ENCODE measurements at places on chromosomes 11 and 22. TPM values are rescaled to one million over a fixed set of nuclear protein-coding genes. Genes with fewer than 3 reads are reported as not detected.
A peak's percentile ranks its signal among the peaks of the same experiment; 100 is the strongest.

Gene FREY1
- total RNA-seq, result not detected

Gene MUC5AC
- total RNA-seq, result not detected

Gene FDXACB1
- total RNA-seq, result 2.3 TPM

GRCh38 chr11:35208795-35209194 lies 69.8 kb downstream of the CD44 start:
- no peak for DNase-seq

GRCh38 chr11:34972366-34972765 lies 55.9 kb downstream of the PDHX start:
- DNase-seq, result no peak

GRCh38 chr11:65362320-65362931 lies 7.9 kb downstream of the TIGD3 start:
- no peak for DNase-seq

GRCh38 chr11:124602193-124602592 lies 9.0 kb upstream of the PANX3 start:
- DNase-seq, result no peak

DNA sequence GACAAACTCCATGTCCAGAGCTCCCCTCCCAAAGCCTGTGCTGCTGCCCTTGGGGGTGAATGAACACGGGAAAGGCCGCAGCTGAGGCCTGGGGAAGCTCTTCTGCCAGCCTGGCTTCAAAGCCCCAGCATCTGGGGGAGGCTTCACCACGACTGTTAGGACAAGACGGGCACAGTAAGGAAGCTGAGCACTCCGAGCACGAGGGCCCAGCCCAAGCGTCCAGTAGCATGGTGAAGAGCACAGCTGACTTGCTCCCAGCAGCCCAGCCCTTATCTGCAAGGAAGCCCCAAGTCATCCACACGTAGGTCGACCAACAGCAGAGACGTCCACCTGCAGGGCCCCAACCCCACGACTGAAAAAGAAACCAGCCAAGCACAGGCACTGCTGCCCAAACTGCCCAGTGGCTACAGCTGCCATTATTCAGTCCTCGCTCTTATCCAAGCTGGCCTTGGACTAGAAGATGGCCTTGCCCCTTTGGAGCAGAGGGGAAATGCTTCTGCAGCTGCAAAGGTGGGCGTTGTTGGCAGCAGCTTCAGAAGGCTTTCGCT lies 62.5 kb downstream of the SHANK2 start:
- no peak for DNase-seq

- DNase-seq, result no peak
These were observed 15.8 kb downstream of the P2RY2 start for GRCh38 chr11:73233692-73234470.

DNA sequence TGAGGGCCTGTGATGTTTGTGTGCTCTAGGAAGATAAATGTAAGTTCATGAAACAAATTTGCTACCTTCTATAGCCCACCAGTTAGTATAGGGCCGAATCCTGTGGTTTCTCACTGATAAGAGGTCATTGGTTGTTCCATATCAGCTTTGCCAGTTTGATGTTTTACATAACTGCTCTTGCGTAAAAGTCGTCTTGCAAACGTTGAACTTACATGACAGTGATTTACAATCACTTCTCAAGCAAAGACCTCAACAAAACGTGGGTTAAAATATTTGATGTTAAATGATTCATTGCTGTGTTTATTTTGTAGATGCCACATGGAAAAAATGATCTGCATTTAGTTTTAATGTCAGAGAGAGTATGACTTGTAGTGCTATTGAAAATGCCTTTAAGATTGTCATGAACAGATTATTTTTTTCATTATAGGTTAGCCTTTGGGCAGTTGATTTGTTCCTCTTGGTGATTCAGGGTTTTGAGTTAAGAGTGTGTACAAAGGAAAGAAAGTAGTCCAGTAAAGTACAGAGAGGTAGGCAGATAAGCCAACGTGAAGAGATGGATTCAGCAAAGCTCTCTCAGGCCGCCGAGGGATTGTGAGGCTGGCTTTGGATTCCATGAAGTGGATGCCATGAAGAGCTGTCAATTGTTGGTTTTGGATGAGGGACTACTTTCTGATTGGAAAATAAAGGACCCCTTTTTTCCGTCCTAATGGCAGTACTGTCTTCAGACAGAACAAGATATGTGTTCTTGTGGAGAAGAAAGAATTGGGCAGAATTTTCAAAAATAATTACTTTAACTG lies 2.6 kb downstream of the EWSR1 start:
- DNase-seq, result no peak

DNA sequence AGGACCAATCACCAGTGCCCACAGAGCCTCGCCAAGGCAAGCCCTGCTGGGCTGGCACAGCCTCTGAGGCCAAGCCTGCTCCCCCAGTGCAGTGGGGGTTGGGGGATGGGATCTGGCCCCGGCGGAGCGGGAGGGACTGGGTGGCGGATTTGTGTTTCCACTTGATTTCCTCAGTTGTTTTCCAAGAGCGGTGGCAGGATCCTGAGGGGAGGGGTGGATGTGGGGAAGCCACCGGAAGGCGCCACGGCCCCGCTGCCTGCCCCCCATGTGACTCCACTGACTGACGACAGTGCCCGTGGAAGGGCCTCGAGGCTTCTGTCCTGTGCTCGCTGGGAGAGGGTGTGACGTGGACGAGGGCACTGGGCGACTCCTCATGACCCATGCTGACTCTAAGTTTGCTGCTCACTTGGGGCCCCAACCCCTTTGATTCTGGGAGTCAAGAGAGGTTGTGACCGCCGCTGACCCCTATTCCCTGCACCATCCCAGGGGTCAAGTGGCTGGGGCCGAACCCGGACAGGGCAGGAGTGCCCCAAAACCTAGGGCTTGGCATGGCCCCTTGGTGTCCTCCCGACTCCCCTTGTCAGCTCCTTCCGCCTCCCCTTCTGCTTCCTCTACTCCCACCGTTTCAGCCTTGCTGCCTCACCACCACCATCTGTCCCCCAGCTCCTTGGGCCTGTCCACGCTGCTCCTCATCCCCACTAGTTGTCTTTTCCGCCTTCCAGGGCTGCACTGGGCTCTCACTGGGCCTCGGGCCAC lies 23.5 kb upstream of the PICK1 start:
- no peak for DNase-seq

DNA sequence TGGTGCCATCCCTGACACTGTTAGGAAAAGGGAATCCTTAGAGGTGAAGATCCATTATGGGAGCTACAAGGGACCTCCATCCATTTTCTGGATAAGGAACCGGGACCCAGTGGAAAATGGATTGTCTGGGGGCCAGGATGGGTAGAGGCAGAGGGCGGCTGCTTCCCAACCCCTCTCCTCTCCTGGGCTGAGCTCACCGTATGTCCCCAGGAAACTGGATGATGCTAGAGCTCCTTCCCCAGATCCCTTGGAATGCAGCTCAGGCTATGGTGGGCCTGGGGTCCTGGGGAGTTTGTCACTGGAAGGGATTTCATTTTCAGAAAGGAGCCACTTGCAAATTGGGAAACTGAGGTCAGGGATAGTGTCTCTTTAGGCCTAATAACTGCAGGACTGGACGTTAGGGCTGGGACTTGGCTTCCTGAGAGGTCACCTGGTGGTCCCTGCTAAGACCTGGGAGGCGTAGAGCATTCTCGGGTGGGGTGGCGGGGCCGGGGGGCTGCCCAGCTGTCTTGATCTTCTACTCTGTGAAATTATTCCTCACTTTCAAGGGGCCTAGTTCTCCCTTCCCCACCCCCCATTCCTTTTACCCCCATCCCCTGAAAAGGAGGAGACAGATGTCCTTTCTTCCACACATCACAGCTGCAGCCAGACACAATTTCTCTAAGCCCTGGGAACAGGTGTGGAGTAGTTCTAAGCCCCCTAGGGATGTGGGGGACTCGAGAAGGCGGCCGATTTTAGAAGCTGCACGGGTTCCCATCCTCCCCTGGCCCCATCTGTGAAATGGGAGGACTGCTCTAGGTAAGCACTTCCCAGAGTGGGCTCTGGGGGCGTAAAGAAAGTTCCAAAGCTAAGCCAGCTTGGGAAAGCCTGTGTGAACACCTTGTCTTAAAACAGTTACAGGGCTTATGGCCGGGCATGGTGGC lies 99.8 kb downstream of the PKNOX2 start:
- DNase-seq, result no peak

DNA sequence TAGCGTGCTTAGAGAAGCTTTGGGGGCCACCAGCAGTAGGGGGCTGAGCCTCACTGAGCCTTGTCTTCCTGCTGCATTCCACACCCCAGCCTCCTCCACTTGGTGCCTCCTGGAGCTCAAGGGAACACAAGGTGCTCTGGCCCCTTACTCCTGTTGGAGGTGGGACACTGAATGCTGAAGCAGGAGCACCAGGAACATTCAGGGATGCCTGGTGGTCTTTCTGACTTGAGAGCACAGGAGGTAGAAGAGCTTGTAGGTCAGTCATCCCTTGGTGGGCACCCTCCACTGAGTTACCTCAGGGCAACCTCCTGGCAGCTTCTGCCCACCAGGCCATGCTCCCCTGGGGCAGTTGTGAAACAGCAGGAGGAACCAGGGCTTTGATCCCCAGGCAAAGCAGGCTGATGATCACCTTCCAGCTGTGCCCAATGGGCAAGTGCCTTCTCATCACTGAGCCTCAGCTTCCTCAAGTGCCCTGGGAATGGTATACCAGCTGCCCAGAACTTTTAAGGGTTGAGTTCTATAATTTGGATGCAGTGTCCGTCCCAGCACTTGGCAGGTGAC lies 50.1 kb downstream of the CABIN1 start:
- no peak for DNase-seq

GRCh38 chr11:70915158-70915985 lies 337.0 kb downstream of the SHANK2 start:
- DNase-seq, result no peak

DNA sequence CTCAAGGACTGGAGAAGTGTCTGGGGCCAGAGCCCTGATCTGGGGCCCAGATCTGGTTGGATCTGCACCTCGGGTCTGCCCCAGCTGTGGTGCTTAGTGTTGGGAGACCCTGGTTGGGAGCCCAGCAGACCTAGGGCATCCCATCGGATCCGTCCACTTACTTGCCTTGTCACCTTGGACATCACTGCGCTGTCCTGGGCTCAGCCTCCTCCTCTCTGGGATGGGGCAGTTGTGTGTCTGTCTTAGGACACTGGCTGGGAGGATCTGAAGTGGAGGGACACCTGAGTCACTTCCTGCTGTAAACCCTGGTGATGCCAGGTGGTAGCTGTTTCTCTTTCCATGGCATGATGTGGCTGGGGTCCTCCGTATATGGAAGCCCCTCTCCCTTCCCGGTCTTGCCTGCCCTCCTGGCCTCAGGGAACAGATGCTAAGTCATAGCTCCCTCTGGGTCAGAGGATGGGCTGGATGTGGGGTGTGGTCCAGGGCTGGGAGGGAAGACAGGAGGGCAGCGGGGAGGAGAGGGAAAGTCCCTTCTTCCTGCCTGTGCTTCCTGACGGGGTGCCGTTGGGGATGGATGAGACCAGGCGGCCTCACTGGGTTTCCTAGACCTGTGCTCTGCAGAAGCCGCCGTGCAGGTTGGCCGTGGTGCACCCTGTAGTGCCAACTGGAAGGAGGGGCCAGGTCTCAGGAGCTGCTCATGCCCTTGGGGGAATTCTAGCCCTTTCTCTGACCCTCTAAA lies 12.1 kb upstream of the OMP start:
- DNase-seq, result no peak

- DNase-seq, result peak; percentile 88
These were observed at the start of gene SUN2 for GRCh38 chr22:38755911-38756532. TSS of gene SUN2 (minus strand) at chr22:38755998. CDS start at chr22:38752628, 3,370 bp downstream.

GRCh38 chr22:39090426-39091064 lies 6.5 kb upstream of the APOBEC3H start:
- DNase-seq, result no peak

GRCh38 chr11:33742249-33742851 lies 6.1 kb upstream of the CD59 start:
- DNase-seq, result no peak

- no peak for DNase-seq
These were observed 6.5 kb upstream of the GALR3 start for GRCh38 chr22:37816543-37817180.

DNA sequence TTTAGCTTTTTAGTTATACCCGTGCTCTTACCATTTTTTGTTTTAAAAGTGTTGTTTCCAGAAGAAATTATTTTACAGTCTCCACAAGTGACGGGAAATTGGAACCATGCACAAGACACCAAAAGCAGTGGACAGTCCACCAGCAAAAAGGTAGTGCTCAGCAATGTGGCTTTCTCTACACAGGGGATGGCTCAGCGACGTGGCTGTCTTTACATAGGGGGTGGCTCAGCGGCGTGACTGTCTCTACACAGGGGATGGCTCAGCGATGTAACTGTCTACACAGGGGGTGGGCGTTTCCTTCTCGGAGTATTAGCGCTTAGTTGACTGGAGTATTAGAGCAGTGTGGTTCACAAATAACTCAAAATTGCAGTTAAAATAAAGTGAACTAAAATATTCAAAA lies 36.0 kb upstream of the PANX2 start:
- no peak for DNase-seq

DNA sequence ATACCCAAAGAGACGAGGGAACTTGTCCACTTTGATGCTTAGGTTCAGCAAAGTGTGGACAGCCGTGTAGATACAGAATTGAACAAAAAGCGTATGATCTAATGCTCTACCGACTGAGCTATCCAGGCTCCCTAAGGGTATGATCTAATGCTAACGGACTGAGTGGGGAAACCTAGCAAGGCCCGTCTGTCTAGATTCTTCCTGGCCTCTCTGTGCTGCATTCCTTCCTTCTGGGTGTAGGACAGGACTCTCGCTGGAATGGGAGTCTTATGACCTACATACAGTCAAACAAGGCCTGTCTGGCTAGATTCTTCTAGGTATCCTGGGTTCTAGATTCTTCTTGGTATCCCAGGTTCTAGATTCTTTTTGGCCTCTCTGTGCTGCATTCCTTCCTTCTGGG lies 8.4 kb upstream of the SLC15A3 start:
- no peak for DNase-seq

GRCh38 chr22:21075516-21076138 lies 29.9 kb downstream of the LRRC74B start:
- DNase-seq, result no peak

DNA sequence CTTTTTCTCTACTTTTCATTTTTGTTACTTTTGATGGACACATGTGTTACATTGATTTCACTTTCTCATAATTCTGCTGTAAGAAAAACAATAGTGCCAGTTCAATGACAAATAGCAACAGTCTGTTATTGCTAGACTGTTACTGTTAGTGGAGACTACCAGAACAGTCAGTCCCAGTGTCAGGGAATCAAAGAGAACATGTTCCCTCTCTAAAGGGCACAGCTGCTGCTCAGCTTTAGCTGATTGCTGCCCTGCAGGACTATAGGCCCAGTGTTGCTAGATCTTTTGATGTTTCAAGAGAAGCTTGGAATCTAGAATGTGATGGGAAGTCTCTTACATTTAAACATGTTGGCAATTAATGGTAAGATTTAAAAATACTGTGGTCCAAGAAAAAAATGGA lies 3.4 kb downstream of the BIRC3 start:
- no peak for DNase-seq

DNA sequence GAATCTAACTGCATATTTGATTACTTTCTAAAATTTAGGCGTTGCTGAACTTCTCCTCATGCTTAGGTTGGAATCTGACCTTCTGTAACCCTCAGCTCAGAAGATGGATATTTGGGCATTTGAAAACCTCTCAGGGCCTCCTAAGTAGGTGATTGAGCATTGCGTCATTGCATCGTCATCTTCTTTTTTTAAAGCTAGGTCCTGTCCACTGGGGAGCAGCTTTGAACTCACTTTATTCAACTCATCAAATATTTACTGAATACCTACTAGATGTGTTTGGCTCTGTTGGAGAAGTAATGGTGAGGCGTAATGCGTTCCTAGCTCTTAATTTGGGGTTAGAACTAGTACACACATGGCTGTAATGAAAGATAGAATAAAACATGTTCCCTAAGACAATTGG lies 56.8 kb downstream of the ZBTB16 start:
- DNase-seq, result no peak
